CD4-positive, alpha-beta T cell (primary cell): ENCODE measurements at places on chromosomes 5 and 9.

DNA sequence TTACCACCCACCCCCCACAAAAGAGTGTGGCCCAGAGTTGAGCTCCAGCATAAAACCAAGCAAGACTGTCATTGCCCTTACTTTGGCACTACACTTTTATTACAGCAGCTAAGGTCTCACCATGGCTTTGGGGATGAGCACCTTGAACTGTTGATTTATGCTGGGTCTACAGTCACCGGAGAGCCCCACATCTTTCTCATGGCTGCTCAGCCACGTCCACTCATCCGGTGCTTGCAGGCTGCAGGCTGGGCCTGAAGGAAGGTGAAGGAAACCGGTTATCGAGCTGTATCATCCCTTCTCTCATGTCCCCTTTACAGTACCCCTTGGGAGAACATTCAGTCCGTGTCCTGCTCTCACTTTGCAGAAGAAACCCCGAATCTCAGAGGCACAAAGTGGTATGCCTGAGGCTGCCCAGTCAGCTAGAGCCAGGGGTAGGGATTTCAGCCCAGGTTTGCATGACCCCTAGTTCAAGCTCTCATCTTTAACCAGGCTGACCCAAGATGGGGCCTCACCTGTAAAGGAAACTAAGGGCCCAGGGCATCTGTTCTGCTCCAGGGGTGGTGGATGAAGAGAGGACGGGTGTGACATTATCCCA lies 11.6 kb downstream of the TMOD1 start:
- no peaks in the 10 kb centered on the region for H3K36me3 ChIP-seq
- H3K4me3 ChIP-seq, result no peak overlapping the region
- no peak for DNase-seq
- H3K4me1 ChIP-seq, result no peaks in the 10 kb centered on the region
- H3K27ac ChIP-seq, result no peak overlapping the region

DNA sequence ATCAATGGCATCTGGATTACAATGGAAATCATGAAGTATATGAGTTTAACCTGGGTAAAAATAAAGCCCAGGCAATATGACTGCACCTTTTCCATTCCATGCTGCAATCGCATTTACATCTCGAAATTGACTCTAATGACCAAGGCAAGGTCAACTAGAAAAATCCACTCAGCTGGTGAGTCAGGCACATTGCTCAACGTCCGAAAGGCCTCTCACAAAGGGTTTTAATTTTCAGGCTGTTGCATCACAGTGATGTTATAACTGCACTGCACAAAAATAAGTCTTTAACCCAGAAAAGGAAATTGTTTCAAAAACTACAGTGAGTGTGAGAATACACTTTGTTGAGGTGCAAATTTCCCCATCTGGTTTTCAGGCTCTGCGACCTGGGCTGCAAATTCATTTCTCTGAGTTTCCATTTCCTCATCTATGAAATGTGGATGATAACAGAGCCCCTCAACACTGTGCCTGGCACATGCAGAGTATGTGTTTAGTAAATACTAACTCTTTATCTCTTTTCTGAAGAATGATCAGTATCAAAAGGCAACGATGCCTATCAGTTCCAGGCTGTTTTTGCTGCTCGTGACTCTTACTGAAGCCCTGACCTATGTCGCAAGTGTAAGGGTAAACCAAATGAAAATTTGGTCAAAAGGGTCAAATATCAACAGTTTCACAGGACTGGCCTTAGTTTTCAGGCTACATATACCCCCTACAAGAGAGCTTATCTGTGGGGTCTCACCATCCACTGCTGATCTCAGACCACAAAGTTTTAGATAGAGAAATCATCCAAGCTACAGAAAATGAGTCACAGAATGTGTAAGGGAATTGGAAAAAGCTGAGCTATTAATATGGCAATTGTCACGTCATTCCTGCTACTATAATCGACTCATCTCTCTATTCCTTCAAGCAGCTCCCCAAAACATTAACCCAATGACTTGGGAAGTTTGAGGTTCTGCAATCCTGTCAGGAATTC lies 4.1 kb downstream of the NFIL3 start:
- H3K27me3 ChIP-seq, result peaks cover 22% of the 10 kb centered on the region
- H3K27ac ChIP-seq, result no peak overlapping the region
- peaks cover 32% of the 10 kb centered on the region for H3K4me1 ChIP-seq
- no peak overlapping the region for H3K4me3 ChIP-seq

GRCh38 chr9:114207845-114208244 lies 52.5 kb downstream of the COL27A1 start:
- no peaks in the 10 kb centered on the region for H3K4me1 ChIP-seq
- H3K27me3 ChIP-seq, result no peaks in the 10 kb centered on the region
- H3K27ac ChIP-seq, result no peak overlapping the region
- H3K36me3 ChIP-seq, result no peaks in the 10 kb centered on the region

- H3K4me1 ChIP-seq, result no peaks in the 10 kb centered on the region
- DNase-seq, result no peak
- peaks cover 8% of the 10 kb centered on the region for H3K27me3 ChIP-seq
- no peak overlapping the region for H3K4me3 ChIP-seq
- no peak overlapping the region for H3K27ac ChIP-seq
Observed at GRCh38 chr5:156595132-156595787, 254.8 kb upstream of the PPP1R2B start.

DNA sequence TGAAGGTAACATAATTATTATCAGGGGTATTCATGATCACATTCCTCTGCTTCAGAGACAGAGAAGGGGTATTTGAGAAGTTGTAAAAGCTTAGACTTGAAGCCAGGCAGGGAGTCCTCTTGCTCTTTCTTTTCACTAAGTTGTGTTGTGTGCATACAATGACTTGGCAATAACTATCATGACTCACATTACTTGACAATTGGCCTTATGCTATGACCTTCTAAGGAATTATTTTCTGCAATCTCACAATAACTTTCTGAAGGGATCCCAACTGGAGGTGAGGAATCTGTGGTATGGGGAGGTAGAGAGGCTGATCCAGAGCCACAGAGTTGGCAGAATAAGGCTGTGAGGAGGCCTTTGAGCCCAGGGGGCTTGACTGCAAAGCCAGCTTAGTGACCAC lies 622.3 kb downstream of the MTRR start:
- no peaks in the 10 kb centered on the region for H3K27me3 ChIP-seq
- H3K4me3 ChIP-seq, result no peak overlapping the region
- no peak for DNase-seq
- H3K4me1 ChIP-seq, result no peaks in the 10 kb centered on the region
- no peak overlapping the region for H3K27ac ChIP-seq

- H3K36me3 ChIP-seq, result peaks cover 59% of the 10 kb centered on the region
- no peaks in the 10 kb centered on the region for H3K27me3 ChIP-seq
- DNase-seq, result no peak
Observed at GRCh38 chr5:97006454-97007060, 70.7 kb downstream of the LNPEP start.

- H3K4me1 ChIP-seq, result no peaks in the 10 kb centered on the region
- no peak overlapping the region for H3K4me3 ChIP-seq
- H3K36me3 ChIP-seq, result no peaks in the 10 kb centered on the region
Observed at GRCh38 chr9:84808416-84808815, 138.9 kb downstream of the NTRK2 start.

DNA sequence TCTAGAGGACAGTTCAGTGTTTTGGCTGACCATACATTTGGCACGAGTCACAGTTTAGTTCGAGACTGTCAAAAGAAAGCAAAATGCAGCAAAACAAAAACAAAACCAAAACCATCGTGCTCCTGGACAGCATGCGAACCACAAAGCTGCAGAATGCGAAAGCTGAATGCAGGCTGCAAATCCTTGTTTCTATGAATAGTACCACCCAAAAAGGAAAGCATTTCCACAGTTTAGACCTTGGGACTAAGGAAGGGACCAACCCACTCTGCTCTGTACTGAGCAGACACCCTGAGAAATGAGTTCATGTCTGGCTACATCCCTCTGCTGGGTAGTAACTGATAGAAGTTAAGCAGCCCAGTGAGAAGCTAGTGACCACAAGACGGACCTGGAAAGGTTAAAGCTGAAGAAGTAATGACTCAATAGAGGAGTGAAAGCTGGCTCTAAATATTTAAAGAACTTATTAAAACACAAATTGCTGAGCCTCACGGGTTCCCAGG lies 3.9 kb downstream of the GCNT4 start:
- no peak overlapping the region for H3K27ac ChIP-seq
- no peak for DNase-seq
- peak overlapping the region; percentile 17 for H3K4me3 ChIP-seq
- H3K36me3 ChIP-seq, result peaks cover 35% of the 10 kb centered on the region
- no peaks in the 10 kb centered on the region for H3K27me3 ChIP-seq

- H3K36me3 ChIP-seq, result no peaks in the 10 kb centered on the region
- no peaks in the 10 kb centered on the region for H3K4me1 ChIP-seq
- no peak overlapping the region for H3K4me3 ChIP-seq
- no peak for DNase-seq
- H3K27me3 ChIP-seq, result no peaks in the 10 kb centered on the region
Observed at GRCh38 chr5:92927291-92927778, 653.7 kb downstream of the NR2F1-AS1 start.

DNA sequence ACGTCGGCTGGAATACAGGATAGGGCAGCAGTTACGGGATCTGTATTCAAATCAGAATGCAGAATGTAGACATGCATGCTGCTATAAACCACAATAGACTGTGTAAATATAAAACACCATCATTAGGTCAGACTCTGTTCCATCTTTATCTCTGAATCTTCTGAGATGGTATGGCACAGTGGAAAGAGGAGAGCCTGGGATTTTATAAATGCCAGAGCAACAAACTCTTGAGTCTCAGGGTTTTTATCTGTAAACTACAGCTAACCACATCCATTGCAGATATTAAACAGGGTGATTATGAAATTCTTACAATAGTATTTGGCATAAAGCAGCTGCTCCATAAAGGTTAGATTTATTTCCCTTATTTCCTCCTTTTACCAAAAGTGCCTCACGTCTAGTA lies 108.7 kb downstream of the ZDHHC21 start:
- H3K4me3 ChIP-seq, result no peak overlapping the region
- peaks cover 6% of the 10 kb centered on the region for H3K4me1 ChIP-seq
- no peaks in the 10 kb centered on the region for H3K27me3 ChIP-seq
- H3K27ac ChIP-seq, result no peak overlapping the region
- DNase-seq, result no peak
- H3K36me3 ChIP-seq, result no peaks in the 10 kb centered on the region

- peaks cover 10% of the 10 kb centered on the region for H3K4me1 ChIP-seq
- H3K27me3 ChIP-seq, result no peaks in the 10 kb centered on the region
- H3K27ac ChIP-seq, result no peak overlapping the region
- H3K4me3 ChIP-seq, result no peak overlapping the region
- no peak for DNase-seq
- no peaks in the 10 kb centered on the region for H3K36me3 ChIP-seq
Observed at GRCh38 chr5:127076315-127077129, 3.2 kb upstream of the C5orf63 start.

DNA sequence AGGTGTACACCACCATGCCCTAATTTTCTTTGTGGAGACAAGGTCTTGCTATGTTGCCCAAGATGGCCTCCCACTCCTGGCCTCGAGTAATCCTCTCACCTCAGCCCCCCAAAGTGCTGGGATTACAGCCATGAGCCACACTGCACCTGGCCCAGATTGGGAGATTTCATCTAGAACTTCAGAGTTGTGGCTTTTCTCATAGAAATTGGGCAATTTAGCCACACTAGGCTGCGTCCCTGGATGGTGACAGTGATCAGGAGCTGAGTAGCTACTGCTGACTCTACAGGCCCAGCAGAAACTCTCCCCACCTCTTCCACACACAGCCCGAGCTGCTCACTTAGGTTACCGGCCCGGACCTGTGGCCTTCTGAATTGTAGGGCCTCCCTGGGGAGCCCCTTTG lies 7.7 kb downstream of the PFN3 start:
- no peak overlapping the region for H3K27ac ChIP-seq
- no peak for DNase-seq
- H3K36me3 ChIP-seq, result no peaks in the 10 kb centered on the region
- peaks cover 39% of the 10 kb centered on the region for H3K4me1 ChIP-seq
- no peaks in the 10 kb centered on the region for H3K27me3 ChIP-seq

DNA sequence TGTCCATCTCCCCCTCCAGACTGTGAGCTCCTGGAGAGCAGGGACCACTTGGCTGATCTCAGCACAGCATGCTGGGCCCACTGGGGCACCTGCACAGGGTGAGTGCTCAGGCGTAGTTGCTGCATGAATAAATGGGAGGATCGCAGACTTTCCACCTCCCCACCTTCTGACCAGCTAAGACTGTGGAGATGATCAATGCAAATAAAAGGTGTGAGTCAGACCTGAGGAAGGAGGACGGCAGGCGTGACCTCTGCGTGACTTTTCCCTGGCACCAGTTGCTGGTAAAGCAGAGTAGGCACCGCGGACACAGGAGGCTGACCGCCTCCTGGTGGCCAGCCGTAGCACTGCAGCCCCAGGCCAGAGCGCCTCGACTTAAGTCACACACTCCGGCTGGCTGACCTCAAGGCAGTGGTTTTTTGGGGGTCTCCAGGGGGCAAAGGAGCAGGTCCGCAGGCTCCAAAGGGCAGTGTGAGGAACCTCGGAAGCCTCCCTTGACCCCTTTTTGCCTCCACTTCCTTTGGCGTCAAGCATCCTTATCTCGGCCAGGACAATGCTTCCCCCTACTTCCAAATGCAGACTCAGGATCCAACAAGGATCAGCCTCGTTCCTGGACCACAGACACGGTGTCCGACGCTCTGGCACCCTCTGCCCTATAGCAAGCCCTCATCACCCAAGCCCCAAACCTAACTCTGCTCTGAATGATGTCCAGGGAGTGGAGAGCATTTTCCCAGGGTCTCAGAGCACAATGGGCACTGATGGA lies 12.7 kb upstream of the TDRD7 start:
- no peaks in the 10 kb centered on the region for H3K36me3 ChIP-seq
- peaks cover 5% of the 10 kb centered on the region for H3K27me3 ChIP-seq
- no peak overlapping the region for H3K4me3 ChIP-seq
- peaks cover 7% of the 10 kb centered on the region for H3K4me1 ChIP-seq

GRCh38 chr5:38008198-38008597 lies 168.4 kb upstream of the GDNF start:
- H3K4me3 ChIP-seq, result no peak overlapping the region
- no peaks in the 10 kb centered on the region for H3K36me3 ChIP-seq

DNA sequence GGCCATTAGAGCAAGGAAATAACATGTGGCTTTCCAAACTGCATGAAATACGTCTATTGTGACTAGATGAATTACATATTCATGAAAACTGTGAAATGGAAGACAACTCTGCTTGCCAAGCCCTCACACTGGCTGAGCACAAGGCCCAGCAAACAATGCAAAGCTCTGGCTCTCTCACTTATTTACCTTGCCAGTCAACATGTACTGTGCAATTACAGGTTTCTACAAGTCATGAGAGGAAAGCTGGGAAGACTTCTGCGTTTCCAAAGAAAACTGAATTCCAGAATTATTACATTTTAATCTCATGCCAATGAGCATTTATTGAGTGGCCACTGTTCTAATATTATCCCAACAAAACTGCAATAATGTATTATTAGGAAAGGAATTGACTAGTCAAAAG lies 12.1 kb upstream of the C5orf63 start:
- H3K27ac ChIP-seq, result no peak overlapping the region
- no peak overlapping the region for H3K4me3 ChIP-seq
- no peaks in the 10 kb centered on the region for H3K4me1 ChIP-seq
- DNase-seq, result no peak
- no peaks in the 10 kb centered on the region for H3K27me3 ChIP-seq
- no peaks in the 10 kb centered on the region for H3K36me3 ChIP-seq

GRCh38 chr9:4674783-4675182 lies 4.6 kb upstream of the CDC37L1 start:
- H3K36me3 ChIP-seq, result no peaks in the 10 kb centered on the region
- no peak for DNase-seq
- no peaks in the 10 kb centered on the region for H3K27me3 ChIP-seq
- no peak overlapping the region for H3K27ac ChIP-seq
- peaks cover 10% of the 10 kb centered on the region for H3K4me1 ChIP-seq
- H3K4me3 ChIP-seq, result no peak overlapping the region
